Activated CD8-positive, alpha-beta memory T cell treated with anti-CD3 and anti-CD28 coated beads, Interleukin-2, amount 10 ng/mL, durations not matched to agents 7 days and 5 days (primary cell): ENCODE measurements at places on chromosomes 13 and 19. TPM values are rescaled to one million over a fixed set of nuclear protein-coding genes. Genes with fewer than 3 reads are reported as not detected.

The LMTK3 gene
- total RNA-seq: 5.3 TPM

The ATP13A1 gene
- 131 TPM for total RNA-seq

The SIGLEC10 gene
- 1.4 TPM for total RNA-seq

The RAB3D gene
- 5.1 TPM for total RNA-seq

The PTGER1 gene
- not detected for total RNA-seq

The TSC22D1 gene
- 17.9 TPM for total RNA-seq

The LHB gene
- total RNA-seq: not detected

The KLK8 gene
- not detected for total RNA-seq

DNA sequence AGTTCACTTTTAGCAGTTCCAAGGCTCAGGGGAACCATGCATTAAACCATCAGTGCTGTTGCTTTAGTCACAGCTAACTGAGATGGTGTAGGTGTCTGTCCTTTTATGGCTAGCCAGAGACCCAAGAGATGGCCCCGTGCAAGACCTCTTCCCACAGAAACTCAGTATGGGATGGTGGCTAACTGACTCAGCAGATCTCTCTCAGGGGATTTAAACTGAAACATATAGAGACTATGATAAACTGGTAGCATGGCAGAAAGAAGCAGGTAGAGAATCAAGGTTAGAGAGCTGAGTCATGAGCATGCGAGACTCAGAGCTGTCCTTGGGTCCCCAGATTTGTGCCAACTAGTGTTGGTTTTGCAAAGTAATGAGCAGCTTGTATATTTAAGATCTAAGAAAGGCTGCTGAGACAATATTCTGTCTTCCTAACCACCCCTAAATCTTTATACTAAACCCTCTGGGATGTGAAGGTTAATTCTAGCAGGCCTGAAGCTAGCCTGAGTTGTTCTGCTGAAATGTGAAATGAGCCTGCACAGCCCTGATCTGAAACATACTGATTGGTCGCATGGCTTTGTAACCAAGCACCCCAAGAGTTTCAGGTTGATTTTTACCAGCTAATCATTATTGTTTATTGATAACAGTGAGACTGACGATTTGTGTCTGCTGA, 6.5 kb upstream of the SCEL start:
- peaks cover 2% of the 10 kb centered on the region for H3K4me1 ChIP-seq
- no peaks in the 10 kb centered on the region for H3K27me3 ChIP-seq
- DNase-seq: no peak
- H3K27ac ChIP-seq: no peak overlapping the region
- H3K36me3 ChIP-seq: no peaks in the 10 kb centered on the region

DNA sequence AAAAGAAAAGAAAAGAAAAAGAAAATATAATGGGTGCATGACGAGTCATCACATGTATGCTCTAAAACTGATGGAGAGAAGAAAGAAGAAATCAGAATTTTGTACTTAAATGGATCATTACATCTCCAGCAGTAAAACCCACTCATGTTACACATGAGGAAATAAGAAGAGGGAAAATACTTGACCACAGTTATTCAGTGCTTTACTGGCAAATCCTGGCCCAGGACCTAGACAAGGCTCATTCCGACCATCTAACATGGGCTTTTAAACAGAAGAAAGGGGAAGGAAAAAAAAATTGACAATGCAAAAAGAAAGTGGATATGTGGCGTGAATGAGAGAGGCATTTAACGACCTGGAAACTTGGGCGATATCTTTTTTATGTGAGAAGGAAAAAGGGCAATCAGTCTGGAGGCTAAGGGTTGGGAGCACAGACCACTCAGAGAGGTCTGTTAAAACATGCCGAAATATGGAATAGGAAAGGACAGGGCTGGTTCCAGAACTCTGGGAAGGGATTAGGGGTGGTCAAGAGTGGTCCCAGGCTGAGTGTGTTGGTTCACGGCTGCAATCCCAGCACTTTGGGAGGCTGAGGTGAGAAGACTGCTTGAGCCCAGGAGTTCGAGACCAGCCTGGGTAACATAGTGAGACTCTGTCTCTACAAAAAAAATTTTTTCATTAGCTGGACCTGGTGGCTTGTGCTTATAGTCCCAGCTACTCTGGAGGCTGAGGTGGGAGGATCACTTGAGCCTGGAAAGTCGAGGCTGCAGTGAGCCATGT, 1.6 kb downstream of the SIGLECL1 start:
- peak overlapping the region; percentile 92 for H3K27ac ChIP-seq
- no peak overlapping the region for H3K4me3 ChIP-seq
- no peaks in the 10 kb centered on the region for H3K27me3 ChIP-seq
- DNase-seq: no peak
- H3K36me3 ChIP-seq: peaks cover 14% of the 10 kb centered on the region

GRCh38 chr13:66577358-66577757, 652.8 kb downstream of the PCDH9 start:
- H3K27ac ChIP-seq: no peak overlapping the region
- no peaks in the 10 kb centered on the region for H3K36me3 ChIP-seq
- H3K4me1 ChIP-seq: no peaks in the 10 kb centered on the region
- no peaks in the 10 kb centered on the region for H3K27me3 ChIP-seq

DNA sequence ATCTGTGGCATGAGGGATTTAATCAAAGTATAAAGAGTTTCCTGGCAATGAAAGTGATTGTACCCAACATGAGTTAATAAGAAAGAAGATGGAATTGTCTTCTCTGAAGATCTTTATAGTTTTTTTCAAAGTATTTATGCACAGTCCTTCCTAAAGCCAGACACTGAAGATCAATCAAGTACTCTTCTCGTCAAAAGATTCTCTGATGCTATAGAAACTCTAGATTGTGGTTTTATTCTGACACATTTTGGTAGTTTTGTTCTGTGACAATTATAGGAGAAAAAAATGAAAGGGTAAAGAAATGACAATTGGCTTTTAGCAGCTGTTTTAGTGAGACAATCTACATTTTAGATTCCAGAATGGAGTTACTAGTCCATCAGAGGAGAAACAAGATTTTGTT, 10.4 kb upstream of the ENOX1 start:
- H3K4me1 ChIP-seq: peaks cover 25% of the 10 kb centered on the region
- no peak for DNase-seq
- no peak overlapping the region for H3K4me3 ChIP-seq
- H3K27me3 ChIP-seq: peaks cover 53% of the 10 kb centered on the region
- no peaks in the 10 kb centered on the region for H3K36me3 ChIP-seq

DNA sequence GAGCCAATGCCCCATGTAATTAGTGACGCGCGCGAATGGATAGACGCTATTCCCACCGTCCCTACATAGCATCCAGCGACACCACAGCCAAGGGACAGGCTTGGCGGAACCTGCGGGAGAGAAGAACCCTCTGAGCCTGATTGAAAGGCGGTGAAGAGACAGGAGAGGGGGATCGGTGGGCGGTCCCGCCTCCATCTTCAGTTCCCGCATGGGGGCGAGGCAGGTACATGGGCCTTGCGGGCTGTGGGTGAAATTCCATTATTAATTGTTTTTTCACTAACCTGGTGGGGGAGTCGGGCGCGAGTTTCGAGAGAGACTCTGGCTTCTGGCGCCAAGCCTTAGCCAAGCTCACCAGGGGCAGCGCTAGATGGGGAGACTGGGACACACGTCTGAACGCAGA, 8.4 kb upstream of the TEX101 start:
- no peak for DNase-seq
- H3K27ac ChIP-seq: no peak overlapping the region
- no peaks in the 10 kb centered on the region for H3K36me3 ChIP-seq
- H3K27me3 ChIP-seq: peaks cover 9% of the 10 kb centered on the region
- no peak overlapping the region for H3K4me3 ChIP-seq

GRCh38 chr13:97945792-97946419, 7.6 kb upstream of the IPO5 start:
- no peaks in the 10 kb centered on the region for H3K27me3 ChIP-seq
- no peak overlapping the region for H3K4me3 ChIP-seq
- H3K4me1 ChIP-seq: no peaks in the 10 kb centered on the region
- H3K27ac ChIP-seq: no peak overlapping the region
- H3K36me3 ChIP-seq: no peaks in the 10 kb centered on the region

GRCh38 chr13:112619730-112620631, 32.0 kb upstream of the TUBGCP3 start:
- no peak for DNase-seq
- H3K4me1 ChIP-seq: no peaks in the 10 kb centered on the region
- H3K27ac ChIP-seq: no peak overlapping the region
- H3K36me3 ChIP-seq: no peaks in the 10 kb centered on the region
- peaks cover 14% of the 10 kb centered on the region for H3K27me3 ChIP-seq

DNA sequence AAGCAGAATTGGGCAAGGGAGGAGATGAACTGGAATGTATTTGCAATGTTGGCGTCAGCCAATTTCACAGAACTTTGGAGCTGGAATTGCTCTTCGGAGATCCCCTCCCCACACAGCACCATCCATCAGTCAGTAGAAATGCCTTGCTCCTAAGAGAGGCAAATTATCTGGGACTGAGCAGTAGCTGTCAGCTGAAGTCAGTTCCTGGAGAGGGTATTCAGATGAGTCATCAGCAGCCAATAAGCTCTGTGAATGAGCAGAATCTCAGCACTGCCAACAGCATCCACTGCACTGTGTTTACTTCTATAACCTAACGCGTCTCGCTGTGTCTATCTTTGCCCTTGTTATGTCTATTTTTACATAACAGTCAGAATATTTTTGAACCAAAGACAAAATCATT, 213.7 kb downstream of the SLITRK5 start:
- no peaks in the 10 kb centered on the region for H3K36me3 ChIP-seq
- no peaks in the 10 kb centered on the region for H3K27me3 ChIP-seq
- no peak for DNase-seq
- H3K4me1 ChIP-seq: no peaks in the 10 kb centered on the region

DNA sequence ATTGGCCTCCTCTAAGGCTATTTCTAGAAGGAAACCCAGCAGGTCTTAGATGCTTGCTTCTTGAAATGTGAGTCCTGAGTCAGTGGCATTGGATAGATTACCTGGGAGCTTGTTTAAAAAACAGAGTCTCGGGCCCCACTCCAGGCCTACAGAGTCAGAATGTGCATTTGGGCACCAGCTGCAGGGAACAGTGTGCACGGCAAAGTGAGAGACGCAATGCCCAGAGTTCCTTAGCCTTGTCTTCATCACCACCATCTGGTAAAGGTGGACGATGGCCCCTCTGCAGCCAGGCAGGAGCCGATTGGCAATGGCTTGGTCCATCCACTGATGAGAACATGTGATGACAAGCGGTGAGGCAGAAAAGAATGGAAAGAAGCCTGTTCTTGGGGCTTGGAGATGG, 102.1 kb upstream of the TSC22D1 start:
- DNase-seq: no peak
- no peaks in the 10 kb centered on the region for H3K36me3 ChIP-seq
- no peaks in the 10 kb centered on the region for H3K27me3 ChIP-seq
- no peaks in the 10 kb centered on the region for H3K4me1 ChIP-seq
- H3K27ac ChIP-seq: no peak overlapping the region
- no peak overlapping the region for H3K4me3 ChIP-seq

- H3K4me1 ChIP-seq: no peaks in the 10 kb centered on the region
- no peak for DNase-seq
- no peak overlapping the region for H3K27ac ChIP-seq
- H3K27me3 ChIP-seq: no peaks in the 10 kb centered on the region
- no peak overlapping the region for H3K4me3 ChIP-seq
Observed at GRCh38 chr19:30519607-30520205, 147.5 kb downstream of the ZNF536 start.

- DNase-seq: peak; percentile 100
- peaks cover 9% of the 10 kb centered on the region for H3K27me3 ChIP-seq
- H3K27ac ChIP-seq: peak within 1 kb of the TSS; percentile 94
- H3K36me3 ChIP-seq: peaks cover 34% of the 10 kb centered on the region
- H3K4me1 ChIP-seq: peaks cover 33% of the 10 kb centered on the region
Observed at GRCh38 chr19:58543826-58544590, at the start of gene TRIM28. TSS of gene TRIM28 (plus strand) at chr19:58544064. CDS start at chr19:58544758, 694 bp downstream.

- no peak for DNase-seq
- peaks cover under 1% of the 10 kb centered on the region for H3K27me3 ChIP-seq
- H3K27ac ChIP-seq: no peak overlapping the region
- H3K36me3 ChIP-seq: no peaks in the 10 kb centered on the region
- no peak overlapping the region for H3K4me3 ChIP-seq
Observed at GRCh38 chr13:101612735-101613134, 160.3 kb downstream of the ITGBL1 start.

DNA sequence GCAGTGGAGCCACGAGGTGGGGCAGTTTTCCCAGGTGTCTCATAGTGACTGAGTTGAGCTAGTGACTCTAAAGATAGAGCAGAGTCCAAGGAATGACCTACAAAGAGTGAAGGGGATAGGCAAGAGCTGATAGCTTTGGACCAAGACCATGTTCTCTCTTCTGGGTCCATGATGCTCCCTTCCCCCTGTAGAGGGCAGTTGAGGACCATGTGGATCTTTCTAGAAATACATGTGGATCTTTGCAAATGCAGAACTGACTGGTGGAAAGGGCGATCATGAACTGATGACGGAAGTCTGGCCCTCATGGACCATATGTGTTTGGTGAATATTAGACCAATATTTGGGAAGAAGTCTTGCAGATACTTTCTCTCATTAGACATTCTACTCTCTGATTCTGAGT, 6.9 kb downstream of the PSG1 start:
- no peaks in the 10 kb centered on the region for H3K4me1 ChIP-seq
- no peak for DNase-seq
- no peaks in the 10 kb centered on the region for H3K36me3 ChIP-seq
- H3K27ac ChIP-seq: no peak overlapping the region

DNA sequence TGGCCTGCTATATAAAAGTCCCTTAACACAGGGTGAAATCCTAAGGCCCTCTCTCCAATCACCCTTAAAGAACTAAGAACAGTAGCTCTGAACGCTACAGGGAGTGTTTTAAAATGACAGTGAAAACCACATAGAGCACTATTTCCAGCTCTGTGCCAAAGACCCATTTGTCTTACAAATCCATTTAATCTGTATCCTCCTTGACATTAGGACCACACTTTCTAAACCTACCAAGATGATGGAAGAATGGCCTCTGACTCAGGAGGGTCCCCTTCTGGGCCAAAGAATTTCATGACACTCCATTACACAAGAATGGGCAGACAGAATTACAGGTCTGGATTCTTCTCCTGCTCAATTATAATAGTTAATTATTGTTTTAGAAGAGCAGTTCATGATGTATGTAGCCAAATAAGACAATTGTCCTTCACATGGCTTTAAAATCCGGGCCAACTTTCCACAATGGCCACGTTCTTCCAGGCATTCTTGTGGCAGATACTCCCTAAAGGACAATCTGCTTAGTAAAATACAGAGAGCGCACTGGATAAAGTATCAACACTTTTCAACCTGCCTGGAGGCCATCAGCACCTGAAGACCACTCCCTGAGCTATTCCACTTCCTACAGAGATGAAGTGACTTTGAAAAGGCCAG, 61.0 kb downstream of the STK24 start:
- no peaks in the 10 kb centered on the region for H3K27me3 ChIP-seq
- H3K4me1 ChIP-seq: peaks cover 83% of the 10 kb centered on the region
- DNase-seq: no peak
- no peak overlapping the region for H3K4me3 ChIP-seq

DNA sequence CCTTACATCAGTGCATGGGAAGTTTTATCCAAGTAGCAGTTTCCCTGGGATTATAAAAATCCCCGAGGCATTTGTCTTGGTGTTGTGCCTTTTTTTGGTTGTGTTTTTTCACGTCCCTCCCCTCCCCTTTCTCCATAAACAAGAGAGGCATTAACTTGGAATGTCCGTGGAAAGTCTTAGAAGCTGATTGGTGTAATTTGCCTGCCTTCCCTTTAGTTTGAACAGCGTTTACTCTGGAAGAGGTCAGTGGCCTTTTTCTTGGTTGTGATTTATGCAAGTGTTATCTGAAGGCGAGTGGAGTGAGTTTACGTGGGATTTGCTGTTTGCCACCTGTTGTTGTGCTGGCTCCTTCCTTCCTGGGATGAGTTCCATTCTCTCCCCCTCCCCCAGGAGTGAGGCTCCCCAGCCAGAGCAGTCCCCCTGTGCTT, 7.2 kb downstream of the ACTN4 start:
- H3K4me1 ChIP-seq: peaks cover 99% of the 10 kb centered on the region
- DNase-seq: no peak
- H3K4me3 ChIP-seq: no peak overlapping the region
- H3K36me3 ChIP-seq: peaks cover 36% of the 10 kb centered on the region
- no peaks in the 10 kb centered on the region for H3K27me3 ChIP-seq

GRCh38 chr19:19217099-19217498, 5.3 kb downstream of the NCAN start:
- no peak overlapping the region for H3K27ac ChIP-seq
- no peak for DNase-seq
- no peak overlapping the region for H3K4me3 ChIP-seq
